ENCODE measurements at places on chromosomes 16 and 17. TPM values are rescaled to one million over a fixed set of nuclear protein-coding genes. Genes with fewer than 3 reads are reported as not detected.
A peak's percentile ranks its signal among the peaks of the same experiment; 100 is the strongest.

Gene KRTAP1-4
- not detected for total RNA-seq

Gene BORCS6
- total RNA-seq = 6.7 TPM

Gene TBC1D3H
- not detected for total RNA-seq

Gene SLC5A10
- not detected for total RNA-seq

DNA sequence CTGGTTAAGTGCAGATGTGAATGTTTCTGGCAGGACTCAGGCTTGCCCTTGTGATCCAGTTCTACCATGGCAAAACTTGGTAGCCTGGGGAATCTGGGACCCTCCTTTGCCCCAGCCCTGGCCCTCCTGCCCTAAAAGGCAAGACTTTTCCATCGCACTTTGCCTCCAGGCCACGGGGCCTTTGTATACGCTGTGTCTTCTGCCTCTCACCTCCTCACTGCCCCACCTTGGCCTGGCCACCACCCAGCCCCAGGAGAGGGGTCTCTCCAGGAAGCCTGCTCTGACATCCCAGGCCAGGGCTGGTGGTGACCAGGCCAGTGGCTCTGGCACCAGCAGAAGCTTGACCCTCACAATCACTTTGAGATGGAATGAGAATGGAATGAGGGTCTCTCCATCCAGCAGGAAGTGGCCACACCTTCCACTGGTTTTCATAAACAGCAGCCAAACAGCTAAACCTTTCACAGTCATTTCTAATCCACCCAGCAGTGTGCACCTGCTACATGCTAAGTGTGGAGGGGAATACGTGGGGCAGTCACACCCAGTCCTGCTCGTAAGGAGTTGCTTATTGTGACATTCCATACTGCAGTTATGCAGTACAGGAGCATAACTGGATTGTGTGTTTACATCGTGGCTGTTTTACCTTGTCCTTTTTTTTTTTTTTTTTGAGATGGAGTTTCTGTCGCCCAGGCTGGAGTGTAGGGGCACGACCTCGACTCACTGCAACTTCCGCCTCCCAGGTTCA lies 1.6 kb upstream of the MRPL38 start:
- DNase-seq = no peak

GRCh38 chr17:4566785-4567184 lies 6.4 kb upstream of the GGT6 start:
- no peak for DNase-seq

DNA sequence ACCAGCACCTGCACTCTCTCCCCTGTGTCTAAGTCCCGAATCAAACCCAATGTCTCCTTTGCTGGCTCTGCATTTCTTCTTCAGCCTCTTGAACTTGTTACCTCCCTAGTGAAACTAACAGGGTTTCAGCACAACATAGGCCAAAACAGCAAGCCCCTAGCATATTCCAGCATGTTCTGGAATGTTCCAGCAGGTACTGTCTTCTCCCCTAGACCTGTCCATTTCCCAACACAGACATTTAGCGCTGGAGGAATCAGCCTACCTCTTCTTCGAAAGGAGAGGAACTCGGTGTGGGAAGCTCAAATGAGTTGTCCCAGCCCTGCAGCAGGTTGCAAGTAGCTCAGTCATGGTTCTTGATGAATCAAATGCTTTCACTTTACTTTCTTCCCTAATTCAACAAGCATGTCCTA lies 47.1 kb downstream of the LITAF start:
- no peak for DNase-seq

GRCh38 chr17:4710693-4711634 lies 532 bp downstream of the ARRB2 start:
- DNase-seq = peak; percentile 62

DNA sequence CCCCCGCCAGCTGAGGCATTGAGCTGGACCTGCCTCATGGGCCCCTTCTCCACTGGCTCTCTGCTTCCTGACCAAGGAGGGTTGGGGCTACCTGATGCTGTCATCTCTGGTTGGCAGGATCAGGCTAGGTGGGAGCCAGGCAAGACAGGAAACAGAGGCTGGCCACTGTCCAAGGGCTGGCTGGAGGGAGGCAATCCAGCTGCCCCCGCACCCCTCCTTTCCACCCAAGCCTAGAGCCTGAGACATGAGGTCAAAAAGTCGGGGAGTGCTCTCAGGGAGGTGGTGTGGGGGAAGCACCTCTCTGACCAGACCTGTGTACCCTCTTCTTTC lies 14.5 kb downstream of the NGFR start:
- DNase-seq = no peak

DNA sequence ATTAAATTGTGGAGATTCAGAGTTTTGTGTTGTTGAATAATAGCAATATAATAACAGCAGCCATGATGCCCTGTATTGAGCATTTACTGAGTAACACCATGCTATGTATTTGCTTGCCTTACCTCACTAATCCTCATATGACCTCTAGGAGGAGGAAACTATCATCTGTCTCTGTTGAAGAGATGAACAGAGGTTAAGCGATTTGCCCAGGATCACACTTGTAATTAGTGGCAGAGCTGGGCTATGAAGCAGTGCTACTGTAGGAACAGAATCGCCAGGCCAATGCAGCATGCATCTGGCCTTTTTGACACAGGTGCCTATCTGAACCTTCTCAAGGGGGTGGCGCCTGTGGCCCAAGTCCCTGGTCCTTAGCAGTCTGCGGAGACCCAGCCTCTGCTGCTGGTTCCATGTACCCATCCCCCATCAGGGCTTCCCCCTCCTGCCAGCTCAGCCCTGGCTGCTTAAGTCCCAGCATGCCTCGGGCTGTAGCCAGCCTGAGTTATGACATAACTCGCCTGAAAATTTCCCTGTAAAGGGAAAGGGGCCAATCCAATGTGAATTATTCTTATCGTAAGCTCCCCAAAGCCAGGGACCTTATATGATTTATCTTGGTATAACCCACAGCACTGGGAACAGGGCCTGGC lies 50.4 kb upstream of the HS3ST2 start:
- DNase-seq = no peak

GRCh38 chr17:41760878-41761277 lies 25.6 kb downstream of the JUP start:
- no peak for DNase-seq

Measured in T-cell (primary cell).